ENCODE measurements at places on chromosomes 5 and 9. TPM values are rescaled to one million over a fixed set of nuclear protein-coding genes. Genes with fewer than 3 reads are reported as not detected.

Gene PAPPA
- total RNA-seq = 2.6 TPM

Gene NR2F1-AS1
- 15.2 TPM for total RNA-seq

Gene PCSK5
- 12.7 TPM for total RNA-seq

Gene SYK
- total RNA-seq = 11.8 TPM

Gene SEMA6A
- 35.6 TPM for total RNA-seq

Gene HTR4
- 0.15 TPM for total RNA-seq

Gene GARIN3
- not detected for total RNA-seq

Gene PCDHGA8
- total RNA-seq = 2.6 TPM

Gene FOXD4L4
- total RNA-seq = not detected

Gene SLC36A3
- not detected for total RNA-seq

Gene MYO10
- total RNA-seq = 22.6 TPM

Gene TRIM36
- total RNA-seq = 1.8 TPM

Gene SLC6A3
- 0.32 TPM for total RNA-seq

Gene IFNA2
- total RNA-seq = not detected

Gene IPO11
- total RNA-seq = 31.5 TPM

Gene SMIM33
- total RNA-seq = not detected

Gene TAF11L10
- not detected for total RNA-seq

Gene PPIC
- 30.3 TPM for total RNA-seq

Gene HAVCR2
- 13.3 TPM for total RNA-seq

Gene CYLC2
- not detected for total RNA-seq

Gene ERCC8
- total RNA-seq = 14.7 TPM

Gene GALT
- 26.1 TPM for total RNA-seq

Gene POU5F2
- 10.4 TPM for total RNA-seq

Gene WNT8A
- total RNA-seq = not detected

Gene GLDC
- 2.6 TPM for total RNA-seq

Gene NKD2
- 16.7 TPM for total RNA-seq

Gene CYSRT1
- total RNA-seq = 0.29 TPM

Gene TRAF1
- 7.3 TPM for total RNA-seq

Gene ROR2
- total RNA-seq = 2.1 TPM

Gene ARL14EPL
- total RNA-seq = not detected

Gene PTCD2
- total RNA-seq = 7.5 TPM

Gene PCDHB8
- 0.73 TPM for total RNA-seq

Gene RNF20
- total RNA-seq = 31.5 TPM

Gene SLC46A2
- not detected for total RNA-seq

Gene CATSPER3
- total RNA-seq = not detected

Gene OBP2B
- total RNA-seq = 0.98 TPM

Gene MIGA2
- 27.9 TPM for total RNA-seq

Gene RNF208
- 1.8 TPM for total RNA-seq

Gene ZBTB5
- 21.5 TPM for total RNA-seq

Gene OGN
- total RNA-seq = 14.1 TPM

Gene ZNF879
- 7.9 TPM for total RNA-seq

Gene IARS1
- total RNA-seq = 56.5 TPM

Gene DNAH5
- 0.48 TPM for total RNA-seq

Gene TSSK1B
- 0.73 TPM for total RNA-seq

Gene LHX3
- total RNA-seq = not detected

Gene ELOVL7
- total RNA-seq = 3.9 TPM

Gene GPX3
- 1,215 TPM for total RNA-seq

Gene LHX2
- total RNA-seq = not detected

Gene CCDC192
- total RNA-seq = 1.3 TPM

Gene PCDHGA5
- 8.8 TPM for total RNA-seq
